GM23338 (cell line): ENCODE measurements at places on chromosomes 12 and 14.
A peak's percentile ranks its signal among the peaks of the same experiment; 100 is the strongest.

DNA sequence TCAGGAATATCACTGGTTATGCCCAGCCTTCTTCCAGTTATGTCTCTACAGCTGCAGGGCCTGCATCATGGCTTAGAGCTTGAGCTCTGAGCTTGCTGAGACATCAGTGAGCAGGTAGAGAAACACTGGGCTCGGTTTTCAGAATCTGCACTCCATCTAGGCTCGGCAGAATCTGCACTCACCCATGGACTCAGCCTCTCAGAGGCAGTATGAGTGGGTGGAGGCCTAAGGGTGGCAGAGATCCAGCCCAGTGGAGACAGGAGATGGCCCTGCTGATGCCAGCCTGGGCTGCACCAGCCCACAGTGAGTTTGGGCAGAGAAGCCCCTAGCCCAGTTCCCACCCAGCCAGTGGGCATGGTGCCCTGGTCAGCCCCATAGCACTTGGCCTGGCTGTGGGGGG is 12.8 kb downstream of the KRT80 start:
- DNase-seq, result no peak

DNA sequence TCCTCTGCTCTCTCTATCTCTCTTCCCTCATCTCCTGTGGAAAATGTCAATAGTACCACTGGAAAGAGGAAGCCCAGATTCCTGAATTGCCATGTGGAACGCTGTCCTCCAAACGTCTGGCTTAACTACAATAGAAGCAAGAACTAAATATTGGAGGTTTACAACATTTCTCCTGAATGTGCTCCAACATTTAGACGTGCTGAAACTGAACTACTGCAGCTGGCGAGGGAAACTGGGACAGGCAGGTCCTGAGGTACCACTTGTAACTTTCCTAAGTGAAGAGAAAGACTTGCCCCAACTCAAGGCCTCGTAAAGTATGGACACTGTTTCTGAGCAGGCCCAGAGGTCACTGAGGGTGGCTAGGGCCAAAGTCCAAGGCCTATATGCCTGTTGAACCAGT is 187.7 kb downstream of the NTF3 start:
- no peak for DNase-seq

DNA sequence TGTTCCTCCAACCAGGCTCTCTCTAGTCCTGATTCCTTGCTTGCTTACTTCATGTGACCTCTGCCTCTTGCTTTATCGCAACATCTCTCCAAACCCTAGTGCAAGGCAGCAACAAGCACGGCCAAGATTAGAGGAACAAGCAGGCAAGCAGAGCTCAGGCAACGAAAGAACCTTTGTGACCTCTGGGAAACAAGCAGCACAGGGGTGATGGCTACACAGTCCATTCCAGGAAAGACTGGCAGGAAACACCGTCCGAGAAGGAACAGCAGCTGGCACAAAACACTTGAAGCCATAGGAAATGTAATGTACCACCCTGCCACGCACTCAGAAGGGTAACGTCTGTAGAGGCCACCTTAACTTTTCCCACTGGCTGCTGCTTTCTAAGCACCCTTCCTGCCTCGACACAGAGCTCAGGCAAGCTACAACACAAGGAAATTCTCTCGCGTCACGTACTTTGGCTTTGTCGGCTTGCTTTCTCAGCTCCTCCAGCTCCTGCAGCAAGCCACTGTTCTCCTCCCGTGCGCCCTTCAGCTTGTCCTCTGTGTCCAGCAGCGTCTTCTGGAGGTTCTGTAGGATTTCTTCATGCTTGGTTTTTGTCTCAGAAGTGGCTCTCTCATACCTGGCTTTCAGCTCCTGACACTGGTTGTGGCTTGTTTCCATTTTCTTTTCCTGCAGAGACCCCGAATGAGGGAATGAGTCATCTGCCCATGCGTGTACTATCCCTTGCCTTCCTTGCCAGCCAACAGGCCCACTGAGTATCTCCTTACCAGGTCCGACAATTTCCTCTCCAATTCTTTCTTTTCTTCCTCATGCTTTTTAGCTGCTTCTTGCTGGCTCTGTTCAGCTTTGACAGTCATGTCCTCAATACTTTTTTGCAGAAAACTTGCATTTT is 61.4 kb upstream of the VPS33A start:
- no peak for DNase-seq

GRCh38 chr14:59344691-59345455 is 120.3 kb downstream of the GPR135 start:
- DNase-seq, result no peak

GRCh38 chr12:59973515-59973914 is 377.7 kb downstream of the SLC16A7 start:
- no peak for DNase-seq

DNA sequence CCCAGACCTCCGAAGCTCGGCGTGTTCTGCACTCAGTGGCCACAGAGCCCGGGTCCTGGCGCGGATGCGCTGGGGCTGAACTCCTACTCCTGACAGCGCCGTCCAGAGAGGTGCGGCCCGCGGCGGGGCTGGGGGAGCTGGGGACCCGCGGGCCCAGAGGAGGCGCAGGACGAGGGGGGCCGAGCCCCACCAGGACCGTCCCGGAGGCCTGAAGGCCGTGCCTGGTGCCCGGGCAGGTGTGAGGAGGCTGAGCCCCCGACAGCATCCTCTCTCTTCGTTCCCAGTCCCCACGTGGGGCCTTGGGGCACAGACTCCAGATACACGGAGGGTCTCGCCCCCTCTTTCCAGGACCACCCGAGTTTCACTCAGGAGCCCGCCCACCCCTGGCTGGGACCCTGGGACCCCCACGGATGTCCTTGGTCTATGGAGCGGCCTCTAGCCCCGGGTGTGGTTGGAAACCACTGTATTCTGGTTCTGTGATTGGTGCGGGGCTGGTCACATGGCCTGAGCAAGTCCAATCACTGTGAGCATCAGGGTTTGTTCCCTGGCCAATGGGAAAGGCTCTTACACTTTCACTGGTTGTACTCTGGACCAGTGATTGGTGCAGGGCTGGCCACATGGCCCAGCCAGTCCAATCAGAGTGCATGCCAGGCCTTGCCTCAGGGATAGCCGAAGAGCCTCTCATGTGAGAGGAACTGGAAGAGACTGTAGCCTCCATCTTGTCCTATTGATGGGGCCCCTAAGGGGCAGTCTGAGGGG is 217.6 kb upstream of the SFSWAP start:
- DNase-seq, result no peak

DNA sequence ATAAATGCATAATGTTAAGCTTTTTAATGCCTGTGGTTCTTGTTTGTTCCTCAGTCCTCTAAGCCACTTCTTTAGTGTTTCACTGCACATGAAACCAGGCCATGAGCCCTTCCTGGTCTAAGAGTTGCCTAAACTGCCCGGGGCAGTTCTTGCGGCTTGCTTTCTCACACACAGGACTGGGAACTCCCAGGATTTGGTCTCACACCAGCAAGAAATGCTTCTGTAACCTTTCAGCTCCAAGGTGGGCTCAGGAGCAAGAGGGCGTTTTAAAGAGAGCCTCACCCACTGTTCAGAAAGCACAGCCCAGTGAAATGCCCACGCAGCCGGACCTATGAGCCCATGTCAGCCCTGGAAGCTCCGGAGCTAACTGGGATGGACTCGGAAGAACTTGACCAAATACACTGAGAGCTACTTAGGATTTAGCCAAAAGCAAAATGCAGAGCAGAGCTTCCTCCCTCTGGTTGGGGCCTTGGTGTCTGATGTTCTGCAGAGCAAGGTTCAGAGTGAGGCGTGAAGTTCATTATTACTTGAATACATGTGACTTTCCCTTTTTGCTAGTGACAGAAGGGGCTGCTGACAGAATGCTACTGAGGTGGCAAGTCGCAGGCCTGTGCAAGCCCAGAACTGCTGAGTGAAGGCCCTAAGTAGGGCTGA is 23.4 kb downstream of the SLC25A29 start:
- no peak for DNase-seq

GRCh38 chr12:6266541-6266966 is 43.9 kb upstream of the PLEKHG6 start:
- no peak for DNase-seq

DNA sequence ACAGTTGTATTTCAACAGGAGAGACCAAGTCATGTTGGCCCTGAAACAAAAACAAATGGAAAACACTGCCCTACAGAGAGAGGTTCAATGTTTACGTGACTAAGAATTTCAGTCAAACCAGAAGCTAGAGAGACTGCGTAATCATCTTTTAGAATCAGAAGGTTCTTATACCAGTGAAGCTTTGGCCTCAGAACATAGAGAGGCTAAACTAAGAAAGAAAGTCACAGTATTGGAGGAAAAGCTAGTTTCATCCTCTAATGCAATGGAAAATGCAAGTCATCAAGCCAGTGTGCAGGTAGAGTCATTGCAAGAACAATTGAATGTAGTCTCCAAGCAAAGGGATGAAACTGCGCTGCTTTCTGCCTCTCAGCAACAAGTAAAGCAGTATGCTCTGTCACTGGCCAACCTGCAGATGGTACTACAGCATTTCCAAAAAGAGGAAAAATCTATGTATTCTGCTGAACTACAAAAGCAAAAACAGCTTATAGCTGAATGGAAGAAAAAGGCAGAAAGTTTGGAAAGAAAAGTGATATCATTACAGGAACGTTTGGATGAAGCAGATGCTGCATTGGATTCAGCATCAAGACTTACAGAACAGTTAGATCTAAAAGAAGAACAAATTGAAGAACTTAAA is 32.5 kb upstream of the NUAK1 start:
- no peak for DNase-seq

DNA sequence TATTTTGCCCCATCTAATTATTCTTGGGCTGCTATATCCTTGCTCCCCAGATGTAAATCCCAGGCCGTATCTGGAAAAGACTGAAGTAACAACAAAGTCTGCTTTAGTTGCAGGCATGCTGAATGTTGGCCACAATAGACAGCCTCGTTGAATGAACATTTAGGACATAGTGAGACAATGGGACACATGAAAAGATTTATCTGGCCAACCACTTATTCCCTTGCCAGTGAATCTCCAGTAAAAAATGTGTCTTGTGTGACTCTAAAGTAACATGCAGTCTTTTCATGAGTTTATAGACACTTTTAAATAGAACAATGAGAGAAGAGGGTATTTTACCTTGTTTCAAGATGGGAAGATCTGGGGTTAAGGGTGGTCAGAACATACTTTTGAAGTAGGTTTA is 60.2 kb upstream of the STXBP6 start:
- no peak for DNase-seq

DNA sequence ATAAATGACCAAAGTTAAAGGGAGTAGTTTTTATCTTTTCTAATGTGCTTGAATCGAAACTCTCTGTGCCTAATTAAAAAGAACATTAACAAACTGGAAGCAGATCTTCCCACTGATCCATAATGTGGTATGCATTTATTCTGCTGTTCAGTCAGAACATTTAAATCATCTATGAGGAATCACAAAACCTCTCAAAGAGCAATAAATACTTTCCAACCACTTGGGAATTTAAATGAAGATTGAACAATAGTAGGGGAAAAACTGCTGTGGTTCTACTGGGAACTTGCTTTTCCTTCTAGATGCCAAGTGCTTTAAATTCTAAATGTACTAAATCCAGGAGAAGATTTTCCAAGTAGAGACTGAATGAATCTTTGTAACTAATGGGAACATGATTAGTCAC is 12.3 kb upstream of the CHPT1 start:
- DNase-seq, result no peak

- peak; percentile 68 for DNase-seq
Measured at GRCh38 chr12:75207338-75208083, 2.1 kb downstream of the KCNC2 start.

- DNase-seq, result no peak
Measured at GRCh38 chr14:68512088-68512487, 280.8 kb downstream of the ZFP36L1 start.

GRCh38 chr14:61512026-61512834 is 183.1 kb upstream of the HIF1A start:
- no peak for DNase-seq

DNA sequence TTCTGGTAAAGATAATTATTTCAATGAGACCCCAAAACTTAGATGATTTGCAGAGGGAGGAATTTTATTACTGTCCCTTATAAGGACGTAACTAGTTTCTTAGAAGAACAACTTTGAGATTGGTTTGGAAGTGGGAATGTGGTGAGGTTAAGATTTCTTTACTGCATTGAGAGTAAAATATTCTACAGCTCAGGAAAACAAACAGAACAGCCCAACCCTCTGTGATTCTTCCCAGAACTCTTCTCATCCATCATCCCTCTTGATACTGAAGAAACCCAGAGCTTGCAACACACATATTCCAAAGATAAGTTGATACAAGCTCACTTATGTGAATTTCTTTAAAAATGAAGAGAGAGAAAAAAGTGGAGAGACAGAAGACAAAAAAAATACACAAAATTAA is 234.2 kb downstream of the CRADD start:
- no peak for DNase-seq

DNA sequence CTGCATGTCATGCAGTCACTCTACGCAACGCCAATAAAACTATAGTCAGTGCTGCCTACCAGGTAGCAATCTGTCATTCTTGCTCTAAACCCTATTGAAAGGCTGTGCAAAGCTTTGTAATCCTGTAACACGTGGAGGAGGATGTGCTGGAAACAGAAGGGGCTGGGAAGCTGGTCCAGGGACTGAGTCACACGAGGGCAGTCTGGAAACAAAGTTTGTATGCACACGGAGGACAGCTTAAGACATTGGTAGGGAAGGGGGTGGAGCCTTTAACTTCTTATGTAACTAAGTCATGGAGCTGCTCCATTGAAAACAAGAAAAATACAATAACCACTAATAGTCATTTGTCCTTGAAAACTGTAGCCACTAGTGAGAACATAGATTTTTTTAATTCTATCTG is 128.0 kb downstream of the BCAT1 start:
- no peak for DNase-seq

- DNase-seq, result no peak
Measured at GRCh38 chr14:55267820-55268219, 3.4 kb upstream of the FBXO34 start.

GRCh38 chr12:11756523-11756922 is 107.0 kb downstream of the ETV6 start:
- DNase-seq, result no peak

DNA sequence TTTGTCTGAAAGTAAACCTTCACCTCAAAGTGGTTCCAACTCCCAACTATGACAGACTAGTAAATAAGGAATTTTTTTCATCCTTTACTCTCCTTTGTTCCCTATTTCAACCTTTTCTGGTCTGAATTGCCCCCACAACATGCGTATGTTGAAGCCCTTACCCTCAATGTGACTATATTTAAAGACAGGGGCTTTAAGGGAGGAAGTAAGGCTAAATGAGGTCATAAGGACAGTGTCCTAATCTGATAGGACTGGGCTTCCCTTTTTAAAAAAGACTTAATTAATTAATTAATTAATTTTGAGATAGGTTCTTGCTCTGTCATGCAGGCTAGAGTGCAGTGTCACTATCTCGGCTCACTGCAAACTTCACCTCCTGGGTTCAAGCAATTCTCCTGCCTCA is 86.3 kb downstream of the VCPKMT start:
- DNase-seq, result no peak
